T-helper 17 cell (primary cell): ENCODE measurements at places on chromosomes 3 and 15.

- no peak for DNase-seq
- H3K4me1 ChIP-seq = peaks cover 5% of the 10 kb centered on the region
Measured at GRCh38 chr3:11335056-11335608, 62.9 kb downstream of the ATG7 start.

DNA sequence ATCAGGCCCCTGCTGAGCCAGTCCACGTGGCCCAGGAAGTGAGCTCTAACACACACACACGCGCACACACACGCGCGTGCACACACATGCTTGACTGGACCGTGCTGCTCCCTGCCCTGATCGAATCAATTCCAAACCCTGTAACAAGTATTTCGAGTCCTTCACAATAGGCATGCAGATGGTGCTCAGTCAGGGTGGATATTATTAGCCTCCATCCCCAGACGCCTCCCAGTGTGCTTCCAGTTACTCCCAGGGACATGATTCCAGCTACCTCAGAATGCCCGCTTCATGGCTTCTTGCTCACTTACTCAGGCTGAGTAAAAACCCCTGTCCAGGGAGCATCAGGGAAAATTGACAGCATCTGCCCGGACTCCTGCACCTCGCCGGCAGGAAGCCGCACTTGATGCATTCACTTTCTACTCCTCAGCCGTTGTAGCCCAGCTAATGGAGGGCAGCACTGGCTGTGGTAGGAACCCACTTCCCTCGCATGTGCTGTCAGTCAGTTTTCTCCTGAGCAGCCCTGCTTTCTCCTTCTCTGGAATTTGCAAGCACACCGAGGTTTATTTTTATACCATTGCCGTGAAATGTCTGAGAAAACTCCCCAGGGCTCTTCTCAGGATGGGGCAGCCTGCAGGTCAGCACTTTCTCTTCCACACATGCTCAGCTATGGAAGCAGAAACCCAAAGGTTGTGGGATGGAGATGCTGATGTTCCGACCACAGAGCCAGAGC lies 126.1 kb upstream of the ABHD17C start:
- H3K4me3 ChIP-seq = no peak overlapping the region
- no peaks in the 10 kb centered on the region for H3K4me1 ChIP-seq
- no peaks in the 10 kb centered on the region for H3K36me3 ChIP-seq
- H3K27ac ChIP-seq = no peak overlapping the region
- H3K27me3 ChIP-seq = peaks cover 68% of the 10 kb centered on the region
- DNase-seq = no peak

DNA sequence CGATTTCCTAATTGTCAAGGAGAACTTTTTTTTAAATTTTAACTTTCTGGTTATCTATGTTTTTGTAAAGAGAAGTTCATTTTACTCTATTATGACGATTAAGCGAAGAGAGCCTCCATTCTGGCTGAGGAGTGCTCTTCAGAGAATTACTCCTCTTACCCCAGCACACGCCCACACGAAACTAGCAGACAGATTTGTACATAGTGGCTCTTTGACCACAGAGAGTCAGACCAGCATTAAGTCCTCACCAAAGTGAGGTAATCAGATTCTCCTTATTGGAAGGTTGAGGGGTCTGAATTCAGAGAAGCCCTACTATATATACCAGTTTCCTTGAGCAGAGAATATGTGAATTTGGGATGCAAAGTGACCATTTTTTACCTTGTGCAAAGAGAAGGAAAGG lies 204.8 kb upstream of the TSC22D2 start:
- H3K4me1 ChIP-seq = no peaks in the 10 kb centered on the region
- peaks cover under 1% of the 10 kb centered on the region for H3K36me3 ChIP-seq
- H3K27ac ChIP-seq = no peak overlapping the region
- DNase-seq = no peak
- H3K27me3 ChIP-seq = peaks cover 56% of the 10 kb centered on the region

DNA sequence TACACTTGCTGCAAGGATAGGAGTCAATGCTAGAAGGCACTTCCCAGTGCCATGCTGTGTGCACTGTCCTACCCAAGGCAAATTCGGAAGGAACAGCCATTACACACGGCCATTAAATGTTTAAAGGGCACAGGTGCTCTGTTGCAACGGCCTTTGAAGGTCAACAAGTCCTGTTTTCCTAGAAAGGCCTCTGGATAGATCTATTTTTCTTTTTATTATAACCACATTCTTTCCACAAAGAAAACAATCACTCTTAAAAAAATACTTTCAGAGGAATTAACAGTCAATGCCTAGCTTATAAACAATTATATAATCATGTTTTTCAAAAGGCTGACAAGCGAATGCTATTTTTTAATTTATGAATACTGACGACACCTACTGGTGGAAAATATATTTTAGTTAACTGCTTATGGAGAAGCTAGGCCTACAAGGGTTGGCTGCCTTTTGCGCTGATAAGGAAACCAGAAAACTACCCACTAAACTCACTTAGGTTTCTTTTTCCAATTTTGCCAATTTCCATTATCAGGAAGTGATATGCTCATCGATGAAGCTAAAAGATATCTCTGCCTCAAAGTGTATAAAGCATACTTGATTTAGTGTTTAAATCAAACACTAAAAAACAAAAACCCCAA lies 2.4 kb downstream of the ARHGEF3 start:
- peak overlapping the region; percentile 84 for H3K4me3 ChIP-seq
- peaks cover 43% of the 10 kb centered on the region for H3K4me1 ChIP-seq
- H3K27me3 ChIP-seq = no peaks in the 10 kb centered on the region
- peaks cover 4% of the 10 kb centered on the region for H3K36me3 ChIP-seq
- DNase-seq = no peak
- peak overlapping the region; percentile 90 for H3K27ac ChIP-seq

DNA sequence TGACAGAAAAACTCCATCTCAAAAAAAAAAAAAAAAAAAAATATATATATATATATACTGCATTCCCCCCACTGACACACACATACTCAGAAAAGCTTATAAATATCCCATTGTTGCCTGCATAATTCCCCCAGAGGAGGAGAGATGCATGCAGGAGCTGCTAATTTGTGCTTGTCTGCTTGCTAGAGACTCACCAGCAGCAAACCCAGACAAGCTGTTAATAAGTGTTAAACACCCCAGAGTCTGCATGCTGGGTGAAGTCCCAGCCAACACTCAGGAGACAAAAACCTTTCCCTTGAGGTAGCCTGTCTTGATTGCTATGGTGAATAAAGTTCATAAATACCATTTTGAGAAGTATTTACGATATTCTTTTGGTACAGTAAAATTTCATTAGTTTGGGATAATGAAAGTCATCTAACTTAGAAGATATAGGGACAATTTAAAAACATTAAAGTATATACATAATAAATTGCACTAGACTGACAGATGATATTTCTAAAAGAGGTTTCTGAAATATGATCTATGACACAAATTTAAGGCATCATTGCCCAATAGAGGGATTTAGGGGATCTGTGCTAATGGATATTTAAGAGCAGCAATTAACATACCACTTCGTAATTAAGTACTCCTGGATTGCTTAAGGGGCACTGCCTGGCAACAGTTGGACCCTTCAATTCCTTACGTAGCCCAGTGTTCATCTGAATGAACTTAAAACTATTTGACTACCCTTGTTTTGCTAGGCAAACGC lies 400.0 kb upstream of the C2CD4B start:
- H3K4me3 ChIP-seq = no peak overlapping the region
- DNase-seq = no peak
- H3K27ac ChIP-seq = no peak overlapping the region

DNA sequence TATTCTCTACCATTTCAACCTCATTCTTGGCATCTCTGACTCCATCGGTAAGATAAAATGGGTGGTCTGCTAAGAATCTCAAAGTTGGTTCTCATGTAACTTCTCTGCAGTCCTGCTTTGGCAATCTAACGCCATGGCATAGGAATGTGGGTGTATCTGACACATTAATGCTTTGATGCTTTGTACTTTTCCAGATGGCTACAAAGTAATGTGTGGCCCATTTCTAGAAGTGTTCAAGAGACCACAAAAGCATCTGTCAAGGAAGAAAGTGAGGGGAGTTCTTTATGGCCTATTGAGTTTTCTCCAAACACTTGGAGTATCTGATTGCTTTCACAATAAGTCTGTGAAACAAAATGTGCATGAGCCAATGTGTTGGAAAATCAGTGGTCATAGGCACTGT lies 339.9 kb upstream of the TGFBR2 start:
- H3K27me3 ChIP-seq = no peaks in the 10 kb centered on the region
- H3K4me1 ChIP-seq = peaks cover 8% of the 10 kb centered on the region
- no peaks in the 10 kb centered on the region for H3K36me3 ChIP-seq

GRCh38 chr3:42119561-42120355 lies 28.6 kb downstream of the TRAK1 start:
- no peaks in the 10 kb centered on the region for H3K27me3 ChIP-seq
- H3K36me3 ChIP-seq = no peaks in the 10 kb centered on the region
- no peak for DNase-seq
- no peak overlapping the region for H3K4me3 ChIP-seq
- H3K27ac ChIP-seq = peak overlapping the region; percentile 84

DNA sequence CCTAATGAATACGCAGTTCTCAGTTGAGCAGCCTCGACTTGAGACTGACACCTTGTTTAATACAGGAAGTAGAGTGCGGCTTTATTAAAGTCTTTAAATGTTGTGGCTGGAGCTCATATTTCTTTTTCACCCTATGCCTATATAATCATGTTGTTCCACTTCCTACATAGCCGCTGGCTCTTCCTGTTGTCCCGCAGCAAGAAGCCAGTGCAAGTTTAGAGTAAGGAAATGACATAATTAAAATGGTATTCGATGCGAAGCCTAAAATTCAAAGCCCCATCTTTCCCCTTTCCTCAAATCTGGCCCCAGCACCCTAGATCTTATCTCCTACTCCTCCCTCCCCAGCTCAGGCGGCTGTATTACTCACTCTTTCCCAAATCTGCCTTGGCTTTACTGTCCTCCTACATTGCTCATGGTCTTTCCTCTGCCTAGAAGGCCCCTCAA lies 7.5 kb upstream of the PHLDB2 start:
- peaks cover 9% of the 10 kb centered on the region for H3K4me1 ChIP-seq
- H3K4me3 ChIP-seq = no peak overlapping the region
- H3K27ac ChIP-seq = no peak overlapping the region
- H3K27me3 ChIP-seq = peaks cover 4% of the 10 kb centered on the region
- DNase-seq = no peak
- H3K36me3 ChIP-seq = peaks cover 2% of the 10 kb centered on the region

DNA sequence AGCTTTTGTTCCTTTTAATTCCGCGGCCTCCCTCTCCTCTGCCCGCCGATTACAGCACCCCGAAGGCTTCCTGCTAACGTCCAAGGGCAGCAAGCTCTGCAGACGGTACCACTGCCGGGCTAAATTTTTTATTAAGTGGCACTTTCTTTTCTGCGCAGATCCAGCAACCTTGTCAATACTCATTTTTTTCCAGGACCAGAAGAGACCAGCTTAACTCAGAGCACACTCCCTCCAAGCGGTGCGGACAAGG lies 542 bp upstream of the MEIS2 start:
- H3K36me3 ChIP-seq = peaks cover 11% of the 10 kb centered on the region
- peaks cover 70% of the 10 kb centered on the region for H3K27me3 ChIP-seq
- DNase-seq = no peak

DNA sequence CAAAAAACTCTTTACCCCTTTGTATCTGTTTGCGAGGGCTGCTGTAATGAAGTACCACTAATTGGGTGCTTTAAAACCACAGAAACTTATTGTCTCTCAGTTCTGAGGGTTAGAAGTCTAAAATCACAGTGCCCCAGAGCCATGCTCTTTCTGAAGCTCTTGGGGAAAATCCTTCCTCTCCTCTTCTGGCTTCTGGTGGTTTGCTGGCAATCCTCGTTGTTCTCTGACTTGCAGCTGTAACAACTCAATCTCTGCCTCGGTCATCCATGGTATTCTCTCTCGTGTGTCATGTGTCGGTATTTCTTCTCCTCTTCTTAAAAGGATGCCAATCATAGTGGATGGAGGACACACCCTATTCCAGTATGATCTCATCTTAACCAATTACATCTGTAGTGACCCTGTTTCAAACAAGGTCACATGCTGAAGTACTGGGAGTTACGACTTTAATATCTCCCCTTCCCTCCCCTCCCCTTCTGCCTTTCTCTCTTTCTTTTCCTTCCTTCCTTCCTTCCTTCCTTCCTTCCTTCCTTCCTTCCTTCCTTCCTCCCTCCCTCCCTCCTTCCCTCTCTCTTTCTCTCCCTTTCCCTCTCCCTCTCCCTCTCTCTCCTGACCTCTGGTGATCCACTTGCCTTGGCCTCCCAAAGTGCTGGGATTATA lies 6.5 kb upstream of the ARL8B start:
- H3K4me1 ChIP-seq = no peaks in the 10 kb centered on the region
- no peak overlapping the region for H3K27ac ChIP-seq
- no peak for DNase-seq
- no peak overlapping the region for H3K4me3 ChIP-seq

- H3K27me3 ChIP-seq = peaks cover 15% of the 10 kb centered on the region
- no peaks in the 10 kb centered on the region for H3K36me3 ChIP-seq
- peaks cover 2% of the 10 kb centered on the region for H3K4me1 ChIP-seq
- no peak for DNase-seq
- H3K27ac ChIP-seq = no peak overlapping the region
- no peak overlapping the region for H3K4me3 ChIP-seq
Measured at GRCh38 chr15:93801206-93801605, 430.2 kb upstream of the MCTP2 start.

DNA sequence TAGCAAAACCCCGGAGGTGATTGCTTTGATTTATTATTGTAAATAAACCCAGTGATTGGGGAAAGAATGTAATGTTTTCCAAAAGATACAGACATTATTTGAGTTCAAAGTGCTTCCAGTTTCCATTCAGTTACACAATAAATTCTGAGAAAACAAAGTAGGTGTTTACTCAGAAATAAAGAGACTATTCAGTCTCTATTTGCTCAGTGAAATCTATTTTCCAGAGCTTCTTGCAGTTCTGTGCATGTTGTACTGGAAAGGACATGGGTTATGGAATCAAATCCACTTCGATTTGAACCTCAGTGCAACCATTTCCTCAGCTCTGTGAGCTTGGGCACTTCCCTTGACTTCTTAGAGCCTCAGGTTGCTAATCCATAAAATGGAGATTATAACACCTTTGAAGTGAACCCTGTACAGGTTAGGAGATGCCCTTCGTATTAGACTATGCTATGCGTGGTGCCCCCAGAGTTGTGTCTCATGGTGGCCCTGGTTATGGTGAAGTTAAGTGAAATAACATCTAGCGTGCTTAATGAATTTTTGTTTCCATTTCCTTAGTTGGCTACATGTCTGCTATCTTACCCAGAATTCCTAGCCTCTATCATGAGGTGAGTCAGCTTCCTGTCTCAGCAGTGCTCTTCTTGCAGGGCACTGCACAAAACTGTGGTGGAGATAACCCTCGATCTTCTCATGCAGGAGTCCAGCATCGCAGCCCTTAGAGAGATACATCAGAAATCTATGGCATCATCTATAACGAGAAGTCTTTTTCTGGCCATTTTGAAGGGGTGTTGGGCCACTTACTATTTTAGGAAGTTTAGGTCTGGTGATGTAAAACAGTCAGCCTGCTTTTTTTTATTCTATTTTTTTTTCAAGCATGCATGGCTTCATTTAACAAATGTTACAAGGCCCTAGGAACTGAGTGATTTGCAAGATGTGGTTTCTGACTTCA lies 97.7 kb downstream of the RPL39L start:
- no peaks in the 10 kb centered on the region for H3K27me3 ChIP-seq
- H3K36me3 ChIP-seq = peaks cover 23% of the 10 kb centered on the region
- H3K4me1 ChIP-seq = peaks cover 51% of the 10 kb centered on the region
- H3K27ac ChIP-seq = peak overlapping the region; percentile 84
- DNase-seq = no peak
